ENCODE measurements at places on chromosomes 13 and 19. TPM values are rescaled to one million over a fixed set of nuclear protein-coding genes. Genes with fewer than 3 reads are reported as not detected.

DNA sequence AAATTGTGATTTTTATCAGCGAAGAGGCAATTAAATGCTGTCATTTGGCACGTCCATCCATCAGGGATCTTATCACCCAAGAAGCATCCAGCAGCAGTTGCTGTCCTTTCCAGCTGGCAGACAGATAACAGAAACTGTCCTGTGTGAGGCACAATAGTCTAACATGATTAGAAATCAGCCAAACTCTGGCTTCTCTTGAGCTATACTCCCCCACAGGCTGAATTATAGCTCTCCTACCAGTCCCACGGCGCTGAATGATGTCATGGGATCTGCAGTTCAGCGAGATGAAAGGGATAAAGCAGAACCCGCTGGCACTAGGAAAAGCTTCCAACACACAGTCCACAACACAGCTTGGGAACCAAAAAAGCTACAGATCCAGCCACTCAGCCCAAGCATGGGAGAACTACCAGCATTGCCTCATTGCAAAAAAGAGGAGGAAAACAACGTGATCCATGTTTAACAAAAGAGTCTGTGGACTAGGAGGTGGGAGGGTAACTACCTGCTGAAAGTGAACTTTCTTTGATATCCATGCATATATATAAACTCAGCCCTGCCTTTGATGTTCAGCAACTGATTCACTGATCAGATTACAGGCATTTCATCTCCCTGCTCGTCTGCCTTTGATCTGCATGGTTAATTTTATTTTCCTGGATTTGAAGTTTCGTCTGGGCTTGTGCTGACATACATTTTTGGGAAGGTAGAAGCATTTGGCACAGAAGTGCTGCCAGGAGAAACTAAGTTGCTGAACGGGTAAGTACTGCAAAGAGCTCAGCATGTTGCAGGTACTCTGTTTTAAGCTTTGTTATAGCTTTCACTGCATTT, at the start of gene TNFRSF19:
TSS of gene TNFRSF19 (plus strand) at position 314 of the 822 bp plus-strand sequence. CDS start 19,772 bp downstream, outside the sequence.
- H3K36me3 ChIP-seq: no peaks in the 10 kb centered on the region
- H3K27me3 ChIP-seq: peaks cover 72% of the 10 kb centered on the region
- no peak within 1 kb of the TSS for H3K4me3 ChIP-seq

- no peak overlapping the region for H3K27ac ChIP-seq
- peaks cover under 1% of the 10 kb centered on the region for H3K27me3 ChIP-seq
- H3K4me3 ChIP-seq: no peak overlapping the region
- H3K4me1 ChIP-seq: no peaks in the 10 kb centered on the region
- no peaks in the 10 kb centered on the region for H3K36me3 ChIP-seq
These were observed 593.2 kb downstream of the LMO7 start for GRCh38 chr13:76229281-76229680.

GRCh38 chr13:98345107-98345935, 168.3 kb upstream of the RNF113B start:
- no peak overlapping the region for H3K4me3 ChIP-seq
- no peak for DNase-seq
- no peaks in the 10 kb centered on the region for H3K4me1 ChIP-seq
- H3K36me3 ChIP-seq: no peaks in the 10 kb centered on the region

GRCh38 chr13:23472189-23472588, 38.7 kb upstream of the SACS start:
- DNase-seq: no peak
- peaks cover 3% of the 10 kb centered on the region for H3K4me1 ChIP-seq
- no peak overlapping the region for H3K27ac ChIP-seq
- H3K4me3 ChIP-seq: no peak overlapping the region
- H3K36me3 ChIP-seq: no peaks in the 10 kb centered on the region

The DNM2 gene
- 133 TPM for total RNA-seq

The IGFL3 gene
- total RNA-seq: not detected
